HAP-1 (cell line): ENCODE measurements at places on chromosomes 1 and 21.

DNA sequence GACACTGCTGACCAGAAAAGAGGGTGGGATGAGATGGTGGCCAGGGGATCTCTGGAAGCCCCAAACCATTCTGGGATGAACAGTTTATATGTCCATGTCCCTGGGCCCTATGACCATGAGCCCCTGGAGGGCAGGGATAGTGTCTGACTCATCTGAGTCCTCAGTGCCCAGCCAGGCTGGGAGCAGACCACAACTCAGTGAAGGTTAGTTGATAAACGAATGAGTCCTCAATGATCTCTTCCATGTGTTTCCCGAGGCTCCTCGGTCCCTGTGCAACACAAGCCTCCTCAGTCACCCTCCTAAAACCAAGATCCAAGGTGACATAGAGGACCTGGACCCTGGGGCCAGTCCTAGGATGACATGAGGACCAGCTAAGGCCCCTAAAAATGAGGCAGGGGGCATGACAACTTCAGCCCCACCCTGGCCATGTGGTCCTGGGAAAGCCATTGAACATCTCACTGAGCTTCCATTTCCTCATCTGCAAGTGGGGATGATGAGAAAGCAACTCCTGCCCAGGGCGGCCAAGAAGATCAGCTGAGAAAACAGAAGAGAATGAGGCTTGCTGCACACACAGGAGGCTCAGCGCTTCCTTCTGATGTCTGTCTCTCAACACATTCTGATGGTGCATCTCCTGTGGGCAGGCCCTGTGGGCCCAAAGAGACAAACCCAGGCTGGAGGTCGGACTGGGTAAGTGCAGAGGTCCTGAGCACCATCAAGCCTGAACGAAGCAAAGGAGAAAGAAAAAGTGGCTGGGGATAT is 86.3 kb downstream of the GLIS1 start:
- DNase-seq: no peak

DNA sequence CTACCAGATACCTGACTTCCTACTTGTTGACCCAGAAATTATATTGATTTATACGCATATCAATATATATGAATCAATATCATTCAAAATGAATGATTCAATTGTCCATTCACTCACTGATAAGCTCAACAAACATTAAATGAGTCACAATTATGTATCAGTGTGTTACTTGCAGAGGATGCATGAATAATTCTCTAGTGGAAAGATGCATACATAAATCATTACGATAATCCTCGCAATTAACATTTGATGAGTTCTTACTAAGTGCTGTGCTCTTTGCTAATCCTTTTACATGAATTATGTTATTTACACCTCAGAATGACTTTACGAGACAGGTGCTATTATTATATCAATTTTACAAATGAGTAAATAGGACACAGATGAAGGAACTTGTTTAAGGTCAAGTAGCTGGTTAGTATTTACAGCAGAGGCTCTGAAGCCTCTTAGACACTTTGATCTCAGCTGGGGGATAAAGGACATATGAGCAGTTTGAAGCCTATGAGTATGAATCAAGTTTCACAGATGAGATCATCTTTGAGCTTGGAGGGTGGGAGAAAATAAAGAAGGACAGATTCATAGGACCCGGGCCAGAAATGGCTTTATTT is 112.8 kb upstream of the ADAMTS5 start:
- no peak for DNase-seq

DNA sequence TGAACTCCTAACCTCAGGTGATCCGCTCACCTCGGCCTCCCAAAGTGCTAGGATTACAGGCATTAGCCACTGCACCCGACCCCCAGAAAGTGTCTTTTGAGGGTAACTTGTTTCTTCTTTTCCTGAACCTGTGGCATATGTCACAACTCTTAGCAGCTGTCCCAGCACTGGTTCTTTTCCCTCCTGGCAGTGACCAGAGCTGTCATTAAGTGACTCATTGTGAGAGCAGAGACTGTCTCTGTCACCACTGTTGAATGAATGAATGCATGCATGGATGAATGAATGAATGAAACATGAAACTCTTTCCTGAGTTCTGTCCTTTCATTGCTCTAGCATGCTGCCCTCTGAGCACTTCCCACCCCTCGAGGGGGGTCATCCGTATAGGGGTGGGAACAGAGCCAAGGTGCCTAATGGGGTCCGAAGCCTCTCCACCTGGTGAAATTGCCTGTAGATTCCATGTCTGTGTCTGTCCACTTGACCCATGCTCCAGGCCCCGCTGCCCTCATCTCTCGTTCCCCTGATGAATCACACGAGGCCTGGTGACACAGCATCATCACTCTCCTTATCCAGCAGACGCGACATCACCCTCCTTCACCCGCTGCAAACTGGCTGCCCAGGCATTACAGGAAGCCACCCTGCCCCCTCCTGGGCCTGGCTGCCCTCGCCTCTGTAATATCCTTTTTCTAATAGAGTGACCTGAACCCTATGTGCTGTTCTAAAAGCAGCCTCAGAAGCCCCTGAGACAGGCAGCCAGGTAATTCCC is 75.0 kb downstream of the IGSF21 start:
- no peak for DNase-seq

DNA sequence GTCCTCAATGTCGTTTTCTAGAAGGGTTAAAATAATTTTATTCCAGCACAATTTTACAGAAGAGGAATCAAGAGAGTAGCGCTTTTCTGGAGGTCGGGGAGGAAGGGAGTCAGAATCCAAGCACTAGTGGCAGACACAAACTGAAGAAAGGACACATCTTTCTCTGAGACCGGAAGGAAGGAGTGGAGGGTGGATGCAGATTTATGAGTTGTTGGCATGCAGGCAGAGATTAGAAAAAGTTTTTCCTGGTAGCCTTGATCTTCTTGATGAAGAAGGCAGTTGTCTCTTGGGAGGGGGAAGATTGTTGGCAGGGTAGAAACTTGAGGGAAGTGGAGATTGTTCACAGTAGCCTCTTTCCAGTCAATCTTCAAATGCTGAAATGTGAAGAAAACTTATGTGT is 149.8 kb downstream of the PAPPA2 start:
- no peak for DNase-seq

- DNase-seq: no peak
These were observed 25.1 kb downstream of the WDR64 start for GRCh38 chr1:241677201-241677600.
